Substantia nigra (tissue), 51 donors: ENCODE measurements at places on chromosomes 11 and 22.

DNA sequence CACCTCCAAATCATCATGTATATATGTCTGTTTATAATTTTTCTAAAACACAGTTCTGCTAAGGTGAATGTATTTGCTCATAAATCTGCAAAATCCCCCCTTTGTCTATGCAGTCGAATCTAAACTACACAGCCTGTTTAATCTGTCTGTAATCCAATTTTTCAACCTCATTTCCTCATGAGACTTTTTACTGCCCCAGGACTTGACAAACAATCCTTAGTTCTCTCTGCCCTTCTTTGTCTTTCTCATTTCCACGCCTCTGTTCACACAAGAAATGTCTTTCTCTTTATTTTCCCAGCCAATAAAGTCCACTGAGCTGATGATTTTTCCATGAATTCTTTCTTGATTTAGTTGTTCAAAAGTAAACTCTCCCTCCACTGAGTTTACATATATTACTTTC, 1154.3 kb downstream of the FAM181B start:
- DNase-seq = no peak

DNA sequence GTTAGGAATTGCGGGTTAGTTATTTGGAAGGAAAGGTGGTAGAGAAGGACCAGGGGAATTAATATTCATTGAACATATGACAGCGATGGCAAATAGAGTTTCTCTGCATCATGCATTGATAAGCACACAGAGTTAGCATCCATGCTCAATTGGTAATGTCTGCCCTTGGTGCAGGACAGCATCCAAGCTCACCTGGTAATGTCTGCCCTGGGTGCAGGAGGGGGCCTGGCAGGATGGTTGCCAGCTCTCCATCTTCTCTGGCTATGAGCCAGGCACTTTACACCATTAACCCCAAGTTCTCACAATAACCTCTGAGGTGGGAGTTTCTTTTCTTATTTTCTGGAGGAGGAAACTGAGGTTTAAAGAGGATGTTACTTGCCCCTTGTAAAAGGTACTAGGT, 50.4 kb upstream of the RBFOX2 start:
- no peak for DNase-seq

DNA sequence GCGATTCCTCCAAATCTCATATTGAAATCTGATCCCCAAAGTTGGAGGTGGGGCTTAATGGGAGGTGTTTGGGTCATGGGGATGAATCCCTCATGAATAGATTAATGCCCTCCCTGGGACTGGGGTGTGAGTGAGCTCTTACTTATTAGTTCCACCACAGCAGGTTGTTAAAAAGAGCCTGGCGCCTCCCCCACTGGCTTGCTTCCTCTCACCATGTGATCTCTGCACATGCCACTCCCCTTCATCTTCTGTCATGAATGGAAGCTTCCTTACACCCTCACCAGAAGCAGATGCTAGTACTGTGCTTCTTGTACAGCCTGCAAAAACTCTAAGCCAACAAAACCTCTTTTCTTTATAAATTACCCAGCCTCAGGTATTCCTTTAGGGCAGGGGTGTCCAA, 8.8 kb downstream of the RRAS2 start:
- no peak for DNase-seq

DNA sequence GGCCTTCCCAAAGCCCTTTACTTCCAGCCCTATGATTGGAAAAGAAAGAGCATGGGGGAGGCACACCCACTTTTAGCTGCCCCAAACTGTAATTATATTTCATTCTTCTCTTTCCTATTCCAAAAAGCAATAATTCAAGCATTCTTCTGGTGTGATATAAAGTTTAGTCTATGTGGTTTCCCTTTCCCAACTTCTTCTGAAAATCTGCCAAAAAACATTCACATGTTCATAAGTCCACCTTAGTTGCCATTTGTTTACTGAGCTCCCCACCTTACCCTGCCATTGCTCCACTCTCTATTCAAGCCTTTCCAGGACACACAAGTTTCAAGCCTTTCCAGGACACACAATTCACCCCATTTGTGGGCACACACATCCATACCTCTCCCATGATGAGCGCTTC, 111.6 kb upstream of the BMAL1 start:
- DNase-seq = no peak

- DNase-seq = no peak
These were observed 27.4 kb downstream of the MOB2 start for GRCh38 chr11:1459219-1459575.

- DNase-seq = peak; percentile 82
These were observed 196.7 kb downstream of the DSCAML1 start for GRCh38 chr11:117600234-117600783.

GRCh38 chr22:31398231-31398630, 1.2 kb upstream of the DRG1 start:
- DNase-seq = no peak

GRCh38 chr11:108495326-108495725, 2.9 kb downstream of the POGLUT3 start:
- no peak for DNase-seq

GRCh38 chr11:94739331-94739730, 28.8 kb upstream of the AMOTL1 start:
- no peak for DNase-seq

- no peak for DNase-seq
These were observed 693 bp upstream of the LINC01488 start for GRCh38 chr11:69480547-69481392.

- no peak for DNase-seq
These were observed 180.5 kb downstream of the C11orf91 start for GRCh38 chr11:33520112-33520511.

DNA sequence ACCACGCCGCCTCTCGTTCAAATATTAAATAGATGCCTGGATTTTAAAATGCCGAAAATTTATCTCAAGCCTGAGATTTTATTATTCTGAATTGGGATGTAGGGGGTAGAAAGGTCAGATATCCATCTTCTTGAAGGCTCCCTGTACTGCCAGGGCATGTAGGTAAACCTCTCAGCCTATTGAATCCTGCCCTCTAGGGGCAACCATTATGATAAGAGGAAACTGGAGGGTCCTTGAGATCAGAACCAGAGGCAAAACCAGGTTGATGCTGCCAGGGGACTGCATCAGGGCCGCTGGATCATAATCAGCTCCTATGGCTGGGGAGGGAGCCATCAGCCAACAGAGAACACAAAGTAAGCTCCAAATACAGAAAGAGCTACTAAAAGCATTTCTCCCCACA, 92.4 kb downstream of the KCNC1 start:
- no peak for DNase-seq

GRCh38 chr11:65503949-65504673, 5.3 kb downstream of the MALAT1 start:
- no peak for DNase-seq

GRCh38 chr11:77548552-77549445, 41.0 kb upstream of the AQP11 start:
- no peak for DNase-seq

GRCh38 chr11:59556115-59556916, 45.0 kb downstream of the OR4D9 start:
- peak; percentile 52 for DNase-seq

GRCh38 chr11:61349189-61349751, 12.4 kb downstream of the CYB561A3 start:
- no peak for DNase-seq

GRCh38 chr22:46857142-46857884, 94.9 kb downstream of the TBC1D22A start:
- no peak for DNase-seq

DNA sequence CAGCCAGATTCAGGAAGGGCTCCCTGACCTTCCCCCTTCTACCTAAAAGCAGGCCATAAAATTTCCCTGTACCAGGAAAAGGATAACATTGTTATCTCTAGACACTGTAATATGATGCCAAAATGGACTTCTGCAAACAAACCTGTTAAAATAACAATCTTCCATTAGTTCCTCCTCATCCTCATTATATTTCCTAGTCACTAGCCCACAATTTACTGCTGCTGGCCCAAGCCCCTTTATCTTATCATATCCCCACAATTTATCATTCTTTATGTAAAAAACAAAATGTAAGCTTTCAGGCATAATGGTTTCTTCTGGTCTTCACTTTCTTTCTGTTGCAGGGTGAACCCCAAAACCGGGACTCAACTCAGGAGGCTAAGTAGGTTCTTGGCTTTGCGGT, 1132.1 kb upstream of the CNTN5 start:
- DNase-seq = no peak

GRCh38 chr11:35146074-35146521, 7.1 kb downstream of the CD44 start:
- no peak for DNase-seq

DNA sequence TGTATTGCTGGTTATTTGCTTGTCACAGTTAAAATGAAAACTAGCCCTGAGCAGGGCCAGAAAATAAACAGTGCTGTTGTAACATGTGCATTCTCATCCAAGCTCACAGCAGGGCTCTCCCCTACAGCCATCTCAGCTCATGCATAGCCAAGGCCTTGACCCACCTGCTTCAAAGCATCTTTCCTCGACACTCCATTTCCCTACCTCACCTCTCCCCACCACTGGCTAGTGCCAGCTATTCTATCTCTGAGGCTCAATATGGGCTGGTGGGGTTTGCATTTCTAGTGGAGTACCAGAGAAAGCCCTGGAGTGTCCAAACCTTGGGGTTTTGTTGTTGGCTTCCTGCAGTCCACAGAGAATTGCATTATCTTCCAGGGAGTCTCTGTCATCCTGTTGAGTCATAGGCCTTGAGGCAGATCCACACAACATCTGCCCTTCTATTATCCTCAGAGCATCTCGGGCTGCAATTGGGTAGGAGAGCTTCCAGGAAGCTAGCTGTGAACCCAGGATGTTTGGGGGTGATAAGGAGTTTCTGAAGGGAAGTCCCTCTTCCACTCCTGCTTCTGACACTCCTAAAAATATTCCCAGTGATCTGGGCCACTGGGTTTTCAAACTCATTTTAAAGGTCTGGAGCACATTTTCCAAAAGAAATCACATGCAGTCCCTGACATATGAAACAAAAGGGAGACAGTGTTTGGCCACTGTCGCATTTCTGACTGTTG, 36.1 kb upstream of the AMOTL1 start:
- no peak for DNase-seq

GRCh38 chr11:4066910-4067309, 27.7 kb upstream of the RRM1 start:
- DNase-seq = no peak

GRCh38 chr22:21680830-21681565, 15.2 kb downstream of the PPIL2 start:
- DNase-seq = no peak

GRCh38 chr11:69865707-69866106, 46.5 kb upstream of the FGF3 start:
- no peak for DNase-seq

GRCh38 chr11:126465573-126466188, 110.2 kb downstream of the ST3GAL4 start:
- no peak for DNase-seq

DNA sequence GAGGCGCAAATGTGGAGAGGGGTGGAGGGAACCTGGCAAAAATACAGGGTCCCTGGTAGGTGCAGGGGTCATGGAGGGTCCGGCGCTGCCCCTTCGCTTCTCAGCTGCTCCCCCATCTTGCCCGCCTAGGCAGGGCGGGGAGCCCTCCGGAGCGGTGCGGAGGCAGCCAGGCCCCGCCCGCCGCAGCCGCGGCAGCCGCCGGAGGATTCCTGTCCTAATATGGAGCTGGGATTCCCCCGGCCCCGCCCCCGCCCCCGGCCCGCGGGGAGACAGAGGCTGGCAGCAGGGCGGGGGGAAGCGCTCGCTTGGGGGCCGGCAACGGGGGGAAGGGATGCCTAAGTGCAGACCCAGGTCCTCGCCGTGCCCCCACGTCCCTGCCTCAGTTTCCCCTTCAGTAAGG, 1.0 kb upstream of the NPAS4 start:
- no peak for DNase-seq

- DNase-seq = no peak
These were observed 29.2 kb downstream of the GRAMD4 start for GRCh38 chr22:46649141-46650077.

GRCh38 chr22:44450503-44450902, 47.5 kb downstream of the RTL6 start:
- DNase-seq = no peak

GRCh38 chr22:45285263-45286058, 712 bp downstream of the UPK3A start:
- DNase-seq = no peak

- no peak for DNase-seq
These were observed 57.0 kb downstream of the CERK start for GRCh38 chr22:46681010-46681409.

DNA sequence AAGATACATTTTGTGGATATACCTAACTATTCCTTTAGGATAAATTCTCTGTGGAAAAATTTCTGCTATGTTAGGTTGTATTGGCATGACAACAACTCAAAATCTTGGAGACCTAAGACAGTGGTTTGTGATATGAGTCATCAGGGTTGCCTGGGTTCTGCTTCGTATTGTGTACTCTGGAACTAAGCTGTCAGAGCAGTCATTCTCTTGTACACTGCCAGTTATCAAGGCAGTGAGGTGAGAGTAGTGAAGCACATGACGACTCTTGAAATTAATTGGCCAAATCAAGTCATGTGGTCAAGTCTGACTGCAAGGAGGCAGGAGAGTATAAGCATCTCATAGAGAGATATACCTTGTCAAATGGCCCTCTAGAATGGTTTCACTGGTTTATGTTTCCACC, 104.4 kb downstream of the FANCF start:
- DNase-seq = no peak

DNA sequence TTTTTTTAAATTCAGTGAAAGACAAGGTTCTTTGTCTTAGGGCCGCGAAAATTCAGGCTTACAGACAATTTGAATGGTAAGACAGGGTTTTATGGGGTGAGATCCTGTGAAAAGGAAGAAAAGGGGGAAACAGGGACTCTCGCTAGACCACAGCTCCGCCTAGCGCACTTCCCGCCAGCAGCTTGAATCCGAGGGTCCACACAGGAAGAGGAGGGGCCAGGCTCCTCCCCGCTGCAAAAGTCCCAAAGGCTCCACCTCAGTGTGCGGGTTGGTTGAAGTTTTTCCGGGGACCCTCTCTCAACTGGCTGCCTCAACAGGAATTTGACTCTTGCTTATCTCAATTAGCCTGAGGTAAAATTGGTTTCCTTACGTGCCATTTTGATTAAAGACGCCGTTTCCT, 950.9 kb upstream of the CNTN5 start:
- DNase-seq = no peak

GRCh38 chr11:9028581-9028980, 24.8 kb upstream of the NRIP3 start:
- no peak for DNase-seq

GRCh38 chr11:119758291-119758690, 29.3 kb upstream of the NECTIN1 start:
- DNase-seq = no peak

DNA sequence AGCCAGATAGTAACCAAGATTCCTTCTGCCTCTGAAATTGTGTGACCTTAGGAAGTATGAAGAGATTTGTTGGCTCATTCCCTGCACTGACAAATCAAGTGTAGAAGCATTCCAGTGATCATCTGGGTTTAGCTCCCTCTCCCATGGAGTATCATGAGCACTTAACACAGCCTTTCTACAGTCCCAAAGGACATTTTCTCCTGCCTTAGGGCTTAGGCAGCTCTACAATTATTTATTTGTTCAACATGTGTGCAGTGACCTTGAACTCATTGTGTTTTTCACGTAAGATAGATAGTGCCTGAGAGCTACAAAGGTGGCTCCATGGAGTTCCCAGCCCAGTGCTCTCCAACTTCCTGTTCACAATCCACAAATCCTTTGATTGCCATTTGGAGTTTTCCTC, 94.8 kb upstream of the FAT3 start:
- no peak for DNase-seq
